ENCODE measurements at places on chromosomes 12 and 14.

GRCh38 chr14:37709419-37710195, 114.2 kb downstream of the TTC6 start:
- peak; percentile 34 for DNase-seq

DNA sequence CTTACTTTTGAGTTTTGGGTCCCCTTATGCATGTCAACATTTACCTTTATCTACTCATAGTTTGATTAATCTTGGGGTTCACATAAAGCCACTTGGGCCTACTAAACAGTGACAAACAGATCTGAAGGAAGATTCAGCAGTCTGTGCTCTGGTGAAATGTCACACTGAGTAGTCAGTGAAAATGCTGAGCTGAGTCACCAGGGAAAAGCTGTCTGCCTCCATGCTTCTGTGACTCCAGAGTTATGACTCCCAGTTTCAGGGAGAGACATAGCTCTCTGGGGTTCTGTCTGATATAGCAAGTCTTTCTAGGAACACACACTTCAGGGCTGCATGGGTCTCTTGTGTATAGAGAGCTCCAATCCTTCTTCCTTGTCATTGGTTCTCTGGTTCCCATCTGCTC, 406.3 kb upstream of the FAR2 start:
- DNase-seq: peak; percentile 17

GRCh38 chr14:89386212-89386886, 30.7 kb downstream of the FOXN3 start:
- peak; percentile 40 for DNase-seq

- no peak for DNase-seq
Observed at GRCh38 chr12:107780298-107780697, 5.8 kb downstream of the ASCL4 start.

GRCh38 chr12:124410354-124411175, 115.7 kb downstream of the RFLNA start:
- DNase-seq: peak; percentile 64

GRCh38 chr14:25215607-25216006, 165.7 kb upstream of the STXBP6 start:
- no peak for DNase-seq

GRCh38 chr14:63852271-63852816, 460 bp upstream of the SYNE2 start:
- peak; percentile 19 for DNase-seq

DNA sequence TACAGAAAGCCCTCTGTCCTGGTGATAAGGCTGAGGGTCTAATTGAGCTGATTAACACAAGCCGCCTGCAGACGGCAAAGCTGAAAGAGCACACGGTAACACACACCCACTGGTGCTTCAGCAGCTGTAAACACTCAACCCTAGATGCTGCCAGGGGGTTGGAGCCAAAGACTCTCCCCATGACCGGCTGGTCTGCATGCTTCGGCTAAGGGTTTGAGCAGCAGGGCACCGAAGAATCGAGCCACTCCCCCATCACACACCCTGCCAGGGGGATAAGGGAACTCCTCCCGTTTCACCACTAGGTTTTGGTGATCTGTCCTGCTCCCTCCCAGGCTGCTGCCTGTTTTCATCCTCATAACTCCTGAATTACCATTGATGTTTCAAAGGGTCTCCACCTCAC, 141.0 kb upstream of the OVCH1 start:
- no peak for DNase-seq

DNA sequence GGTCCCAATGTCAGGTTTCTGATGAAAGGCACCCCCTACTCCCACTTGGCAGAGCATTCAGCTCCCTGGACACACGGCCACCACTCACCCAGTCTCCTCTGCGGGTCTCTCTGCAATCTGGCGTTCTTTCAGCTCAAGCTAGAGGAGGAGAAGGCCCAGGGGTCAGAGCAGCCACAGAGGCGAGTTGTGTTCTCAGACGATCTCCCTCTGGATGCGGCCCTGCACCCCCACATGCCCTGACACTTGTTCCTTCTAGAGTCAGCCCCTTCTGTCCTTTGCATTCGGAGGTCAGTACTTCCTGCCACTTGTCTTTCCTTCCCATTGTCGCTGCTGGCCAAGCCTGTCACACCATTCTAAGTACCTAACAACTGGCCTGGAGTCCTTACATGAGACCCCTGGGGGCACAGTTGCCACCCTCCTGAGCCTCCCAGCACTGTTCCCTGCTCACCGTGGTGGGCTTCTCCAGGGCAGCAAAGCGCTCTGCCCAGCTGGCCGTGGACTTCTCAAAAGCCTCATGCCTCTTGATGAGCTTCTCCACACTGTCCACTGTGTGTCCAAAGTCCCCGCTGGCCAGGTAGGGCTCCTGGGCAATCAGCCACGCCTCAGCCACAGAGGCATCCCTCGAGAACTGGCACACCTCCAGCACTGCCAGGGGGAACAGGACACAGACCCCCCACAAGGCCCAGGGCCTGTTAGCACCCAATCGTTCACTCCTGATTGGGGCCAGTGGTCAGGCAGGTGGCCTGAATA, 63.2 kb downstream of the PLEKHG3 start:
- DNase-seq: no peak

- peak; percentile 96 for DNase-seq
Observed at GRCh38 chr14:51581017-51581881, 70.5 kb upstream of the FRMD6 start.

GRCh38 chr14:68789821-68790643, 2.8 kb downstream of the ZFP36L1 start:
- peak; percentile 45 for DNase-seq

- DNase-seq: no peak
Observed at GRCh38 chr14:94366146-94366915, 22.1 kb downstream of the SERPINA1 start.

DNA sequence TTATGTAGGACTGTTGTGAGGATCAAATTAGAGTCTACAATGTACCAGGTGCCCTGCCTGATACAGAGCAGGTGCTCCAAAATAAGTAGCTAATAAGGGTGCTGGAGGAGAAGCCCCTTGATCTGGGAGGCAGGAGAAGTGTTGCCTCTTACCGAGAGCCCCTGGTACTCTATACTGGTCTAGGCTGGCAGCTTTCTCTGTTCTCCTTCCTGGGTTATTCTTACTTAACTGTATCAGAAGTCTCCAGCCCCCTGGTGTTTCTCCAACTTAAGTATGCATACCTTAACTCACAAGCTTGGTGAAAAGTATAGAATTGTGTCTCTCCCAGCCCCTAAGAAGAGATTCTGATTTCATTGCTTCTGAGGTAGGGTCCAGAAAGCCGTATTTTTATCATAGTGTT, 254.9 kb downstream of the LRIG3 start:
- DNase-seq: no peak

- peak; percentile 80 for DNase-seq
Observed at GRCh38 chr12:105761075-105761474, 377.7 kb downstream of the NUAK1 start.

- peak; percentile 28 for DNase-seq
Observed at GRCh38 chr14:23070262-23071129, 13.2 kb upstream of the CDH24 start.

DNA sequence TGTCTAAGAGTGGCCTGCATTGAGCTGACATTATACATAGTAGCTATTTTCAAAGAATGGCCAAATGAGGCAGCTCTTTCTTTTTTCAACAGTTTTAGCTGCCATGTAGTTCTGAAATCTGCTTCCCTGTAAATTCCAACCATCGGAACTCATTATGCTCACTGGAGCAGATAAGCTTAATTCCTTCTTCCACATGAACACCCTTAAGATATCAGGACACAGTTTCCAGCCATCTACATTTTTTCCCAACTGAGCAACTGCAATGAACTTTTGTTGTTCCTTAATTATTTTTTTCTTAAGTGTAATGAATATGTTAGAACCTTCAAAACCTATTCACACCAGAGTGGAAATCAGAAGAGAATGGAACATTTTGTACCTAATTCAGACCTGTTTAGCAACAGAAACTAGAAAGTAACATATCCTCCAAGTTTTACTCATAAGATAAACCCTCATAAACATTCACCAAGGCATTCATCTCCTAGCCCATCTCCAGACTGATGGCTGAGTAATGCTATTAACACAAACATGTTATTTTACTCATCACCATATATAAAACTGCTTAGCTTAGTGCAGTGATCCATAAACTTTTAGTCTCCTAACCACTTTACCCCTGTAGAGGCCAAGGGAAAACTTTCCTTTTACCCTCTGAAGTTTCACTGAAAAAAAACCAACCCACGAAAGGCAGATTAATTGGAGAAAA, 296.1 kb upstream of the SYT1 start:
- DNase-seq: peak; percentile 3

- peak; percentile 48 for DNase-seq
Observed at GRCh38 chr12:72141381-72141780, 130.8 kb upstream of the TRHDE start.

GRCh38 chr14:31590206-31590605, 29.0 kb downstream of the NUBPL start:
- DNase-seq: no peak

DNA sequence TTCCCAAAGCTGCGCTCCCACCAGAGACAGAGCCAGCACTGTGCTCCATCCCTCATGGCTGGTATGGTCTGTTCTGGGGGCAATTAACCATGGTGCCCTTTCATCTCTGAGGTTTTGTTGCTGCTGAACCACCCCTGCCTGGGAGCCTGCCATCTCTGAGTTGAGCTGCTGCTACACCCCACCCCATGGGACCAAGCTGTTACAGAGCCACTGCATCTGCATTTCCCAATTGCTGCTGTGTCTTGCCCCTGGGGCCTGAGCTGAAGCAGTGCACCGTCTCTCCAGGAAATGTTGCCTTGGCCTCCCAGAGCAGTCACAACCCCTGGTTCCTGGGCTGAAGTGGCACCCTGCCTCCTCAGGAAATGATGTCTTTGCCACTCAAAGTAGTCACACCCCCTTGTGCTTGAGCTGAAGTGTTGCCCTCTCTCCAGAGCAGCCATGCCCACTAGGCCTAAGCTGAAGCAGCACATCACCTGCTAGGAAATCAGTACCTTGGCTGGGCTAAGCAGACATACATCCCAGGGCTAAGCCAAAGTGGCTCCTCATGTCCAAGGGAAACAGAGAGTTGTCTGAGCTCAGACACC, 140.3 kb downstream of the RERGL start:
- no peak for DNase-seq

- DNase-seq: no peak
Observed at GRCh38 chr12:131153956-131154355, 200.2 kb downstream of the ADGRD1 start.

DNA sequence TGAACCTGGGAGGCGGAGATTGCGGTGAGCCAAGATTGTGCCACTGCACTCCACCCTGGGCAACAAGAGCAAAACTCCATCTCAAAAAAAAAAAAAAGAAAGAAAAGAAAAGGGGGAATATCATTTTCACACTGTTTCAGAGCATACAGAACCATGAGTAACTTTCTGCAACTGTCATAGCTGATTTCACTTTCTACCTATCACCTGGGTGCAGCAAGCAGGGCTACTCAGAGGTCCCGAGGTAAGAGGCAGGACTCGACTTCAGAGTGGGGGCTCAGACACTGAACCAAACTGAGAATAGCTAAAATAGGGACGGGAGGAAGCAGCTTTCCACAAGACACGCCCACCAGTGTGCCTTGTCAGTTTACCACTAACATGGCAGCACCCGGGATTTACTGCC, 29.8 kb downstream of the OR10P1 start:
- no peak for DNase-seq

All from EH (cell line).